ENCODE measurements at places on chromosomes 3 and 15.
A peak's percentile ranks its signal among the peaks of the same experiment; 100 is the strongest.

DNA sequence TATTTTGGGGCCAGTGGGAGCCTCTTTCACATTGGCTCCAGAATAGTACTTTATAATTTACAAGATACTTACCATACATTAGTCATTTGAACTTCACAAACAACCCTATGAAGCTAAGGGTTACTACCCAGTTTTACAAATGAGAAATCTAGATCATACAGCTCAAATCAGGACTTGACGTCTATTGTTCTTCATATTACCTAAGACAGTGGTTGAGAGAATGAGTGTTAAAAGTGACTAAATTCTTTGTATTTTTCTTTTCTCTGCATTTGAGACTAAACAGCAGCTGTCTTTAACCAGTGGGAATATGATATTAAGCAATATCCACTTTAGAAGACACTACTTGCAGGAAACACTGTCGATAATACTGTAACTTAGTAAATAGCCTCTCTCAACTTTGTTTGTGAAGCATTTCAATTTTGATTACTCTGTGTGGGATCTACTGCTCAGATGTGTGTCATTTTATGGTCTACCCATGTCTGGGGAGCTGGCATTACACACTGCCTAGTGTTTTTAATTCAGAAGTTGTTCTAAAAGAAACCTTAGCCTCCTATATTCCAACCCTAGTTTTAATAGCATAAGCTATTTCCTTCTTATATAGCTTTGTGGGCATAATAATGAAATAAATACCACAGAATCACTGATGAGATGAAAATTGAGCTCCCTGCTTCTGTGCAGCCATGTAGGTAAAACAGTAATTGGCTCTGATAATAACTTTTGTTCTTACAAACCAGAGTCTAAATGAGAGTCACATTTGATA lies 45.9 kb downstream of the IQCH start:
- DNase-seq = no peak

- no peak for DNase-seq
Observed at GRCh38 chr3:50600141-50600753, 11.3 kb downstream of the CISH start.

DNA sequence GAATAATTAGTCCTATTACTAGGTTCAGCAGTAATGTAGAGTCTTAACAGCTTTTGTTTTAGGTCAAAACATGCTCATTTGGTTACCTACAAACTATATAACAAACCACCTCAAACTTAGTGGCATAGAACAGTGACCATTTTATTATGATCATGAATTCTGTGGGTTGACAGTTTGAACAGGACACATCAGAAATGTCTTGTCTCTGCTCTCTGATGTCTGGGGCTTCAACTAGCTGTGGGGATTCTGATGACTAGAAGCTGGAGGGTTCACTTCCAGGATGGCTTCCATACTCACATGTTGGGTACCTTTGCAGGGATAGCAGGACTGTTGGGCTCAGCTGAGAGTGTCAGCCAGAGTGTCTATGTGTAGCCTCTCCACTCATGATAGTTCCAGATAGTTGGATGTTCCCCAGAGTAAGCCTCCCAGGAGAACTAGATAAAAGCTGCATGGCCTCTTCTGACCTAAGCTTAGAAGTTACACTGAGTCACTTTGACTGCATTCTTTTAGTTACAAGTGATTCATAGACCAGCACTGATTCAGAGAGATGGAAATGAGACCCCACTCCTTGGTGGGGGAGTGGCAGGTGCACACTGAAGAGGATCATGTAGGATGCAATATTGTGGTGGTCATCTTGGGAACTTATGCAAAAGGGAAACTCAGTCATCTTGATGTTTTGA lies 32.6 kb downstream of the PLCL2 start:
- DNase-seq = peak; percentile 55

GRCh38 chr3:128849911-128850455 lies 29.4 kb upstream of the ACAD9 start:
- DNase-seq = peak; percentile 54

DNA sequence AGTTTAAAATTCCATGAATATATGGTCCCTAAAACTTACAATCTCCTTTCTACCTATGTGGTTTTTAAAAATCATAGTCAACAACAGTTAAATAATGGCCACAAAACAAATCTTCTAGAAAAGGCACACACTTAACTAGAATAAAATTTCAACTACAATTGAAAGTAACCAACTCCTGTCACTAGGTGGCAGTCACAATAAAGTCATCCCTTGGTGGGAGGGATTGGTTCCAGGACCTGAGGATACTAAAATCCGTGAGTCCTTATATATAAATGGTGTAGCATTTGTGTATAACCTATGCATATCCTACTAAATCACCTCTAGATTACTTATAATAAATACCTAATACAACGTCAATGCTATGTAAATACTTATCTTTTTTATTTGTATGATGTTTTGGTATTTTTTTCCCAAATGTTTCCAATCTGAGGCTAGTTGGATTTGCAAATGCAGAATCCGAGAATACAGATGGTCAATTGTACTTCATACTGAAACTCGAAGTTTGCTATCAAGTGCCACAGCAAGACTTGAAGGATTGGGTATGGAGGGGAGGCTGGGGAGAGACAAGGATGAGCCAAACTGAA lies 172.6 kb downstream of the FMN1 start:
- peak; percentile 64 for DNase-seq

GRCh38 chr3:3801494-3801841 lies 2.2 kb downstream of the LRRN1 start:
- no peak for DNase-seq

GRCh38 chr3:111851511-111851954 lies 7.5 kb upstream of the PHLDB2 start:
- peak; percentile 98 for DNase-seq

GRCh38 chr3:112685420-112685819 lies 44.5 kb upstream of the CCDC80 start:
- peak; percentile 91 for DNase-seq

GRCh38 chr15:92693691-92694331 lies 38.2 kb upstream of the FAM174B start:
- DNase-seq = peak; percentile 13

GRCh38 chr3:123893012-123893411 lies 8.9 kb upstream of the MYLK start:
- DNase-seq = no peak

DNA sequence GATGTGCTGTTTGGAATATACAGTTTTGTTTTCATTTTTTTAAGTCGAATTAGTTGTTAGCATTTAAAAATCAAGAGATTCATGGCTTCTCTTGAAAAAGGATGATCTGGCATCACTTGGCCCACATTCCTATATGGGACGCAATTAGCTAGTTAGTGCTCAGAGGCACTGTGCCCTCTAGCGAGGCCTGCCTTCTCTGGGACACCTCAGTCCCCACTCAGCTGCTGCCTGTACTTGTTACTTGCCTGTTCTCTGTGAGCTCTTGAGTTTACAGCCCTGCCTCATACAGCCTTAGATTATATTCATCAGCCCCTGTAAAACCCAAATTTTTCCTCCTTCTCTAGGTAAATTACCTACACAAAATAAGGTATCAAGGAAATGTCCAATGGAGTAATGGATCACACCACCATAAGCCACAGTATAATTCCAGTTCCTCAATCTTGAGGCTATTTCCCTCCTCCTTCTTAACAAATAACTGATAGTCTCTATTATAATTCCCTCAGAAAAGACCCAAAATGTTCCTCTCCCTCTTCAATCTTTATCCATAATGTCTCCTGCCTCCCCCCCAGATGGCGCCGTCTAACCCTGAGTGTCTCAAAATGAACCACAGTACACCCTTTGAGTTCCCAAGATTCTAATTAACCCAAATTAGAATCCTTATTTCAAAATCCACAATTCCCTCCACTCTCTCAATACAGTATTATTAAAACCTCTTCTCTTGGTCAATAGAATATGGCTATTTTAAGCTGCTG lies 2.7 kb downstream of the ZMAT3 start:
- DNase-seq = peak; percentile 50

GRCh38 chr3:187130346-187131066 lies 8.8 kb downstream of the RPL39L start:
- peak; percentile 75 for DNase-seq

DNA sequence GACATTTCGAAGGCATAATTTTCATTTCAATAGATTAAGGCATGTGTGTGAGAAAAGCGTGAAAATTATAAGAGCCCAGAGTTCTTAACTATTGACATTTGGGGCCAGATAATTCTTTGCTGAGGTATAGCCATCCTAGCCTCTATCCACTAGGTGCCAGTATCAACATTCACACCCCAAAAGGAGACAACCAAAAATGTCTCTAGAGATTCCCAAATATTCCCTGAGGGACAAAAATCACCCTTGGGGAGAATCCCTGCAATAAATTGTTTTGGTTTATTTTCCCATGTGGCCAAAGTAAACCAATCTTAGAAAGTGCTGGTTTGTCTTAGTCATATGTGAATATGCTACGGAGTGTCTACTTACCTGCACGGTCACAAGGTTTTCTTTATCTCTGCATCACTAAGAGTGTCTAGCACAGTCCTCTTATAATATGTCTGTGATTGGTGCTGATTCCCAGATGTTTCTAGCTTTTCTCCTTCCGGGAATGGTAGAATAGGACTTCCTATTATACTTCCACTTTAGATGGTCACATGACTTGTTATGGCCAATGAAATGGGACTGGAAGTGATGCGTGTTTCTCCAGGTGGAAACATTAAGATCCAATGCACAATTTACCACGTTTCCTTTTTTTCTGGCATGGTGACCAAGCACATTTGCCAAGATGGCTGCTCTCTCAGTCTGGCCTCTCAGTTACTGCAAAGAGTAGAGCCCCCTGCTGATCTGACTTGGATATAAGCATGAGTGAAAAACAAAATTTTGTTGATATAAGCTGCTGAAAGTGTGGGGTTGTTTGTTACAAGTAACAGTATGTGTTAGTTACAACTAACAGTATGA lies 8.0 kb upstream of the KBTBD8 start:
- DNase-seq = peak; percentile 16

- DNase-seq = no peak
Observed at GRCh38 chr3:111506435-111506834, 35.6 kb upstream of the CD96 start.

DNA sequence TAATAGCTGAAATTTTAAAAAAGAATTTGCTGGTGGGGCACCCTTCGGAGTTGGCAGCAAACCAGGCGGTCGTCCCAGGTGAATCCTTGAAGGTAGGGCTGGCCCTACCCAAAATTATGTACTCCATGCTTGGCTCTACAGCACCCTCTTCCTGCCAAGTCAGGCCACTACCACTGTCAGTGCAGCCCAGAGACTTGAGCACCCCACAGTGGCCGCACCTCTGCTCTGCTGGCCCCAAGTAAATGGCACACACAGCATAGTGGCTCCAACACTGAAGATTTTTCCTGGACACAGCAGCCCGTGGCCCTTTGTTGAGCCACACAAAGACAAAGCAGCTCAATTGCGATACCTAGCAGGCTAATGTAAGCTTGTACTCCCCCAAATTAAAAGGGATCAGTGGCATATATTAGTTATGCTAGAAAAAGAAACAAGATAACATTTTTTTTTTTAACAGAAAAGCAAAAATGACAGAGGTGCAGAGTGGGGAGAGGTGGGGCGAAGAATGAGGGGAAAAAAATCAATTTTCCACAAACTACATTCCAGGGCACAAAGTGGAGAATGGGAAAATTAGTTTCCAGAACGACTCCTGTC lies 250.5 kb downstream of the UACA start:
- DNase-seq = peak; percentile 62

DNA sequence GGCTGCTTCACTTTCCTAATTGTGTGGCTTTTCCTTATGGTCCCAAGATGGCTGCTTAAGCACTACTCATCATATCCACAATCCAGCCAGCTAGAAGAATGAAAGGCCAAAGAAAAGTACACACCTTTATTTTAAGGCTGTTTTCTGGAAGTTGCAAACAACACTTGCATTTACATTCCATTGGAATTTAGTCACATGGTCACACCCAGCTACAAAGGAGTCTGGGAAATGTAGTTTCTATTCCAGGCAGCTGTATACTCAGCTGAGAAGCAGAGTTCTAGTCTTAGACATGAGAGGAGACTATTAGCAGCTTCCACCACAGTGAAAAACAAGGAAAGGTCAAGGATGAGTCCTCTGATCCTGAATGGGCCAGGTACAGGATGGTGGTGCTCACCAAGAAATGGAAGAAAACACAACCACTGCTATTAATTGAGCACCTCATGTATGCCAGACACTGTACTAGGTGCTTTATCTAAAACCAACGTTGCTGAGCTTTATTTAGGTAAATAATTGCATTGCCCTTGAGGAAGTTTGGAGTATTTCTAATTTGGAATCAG lies 28.0 kb upstream of the ATG7 start:
- DNase-seq = peak; percentile 49

DNA sequence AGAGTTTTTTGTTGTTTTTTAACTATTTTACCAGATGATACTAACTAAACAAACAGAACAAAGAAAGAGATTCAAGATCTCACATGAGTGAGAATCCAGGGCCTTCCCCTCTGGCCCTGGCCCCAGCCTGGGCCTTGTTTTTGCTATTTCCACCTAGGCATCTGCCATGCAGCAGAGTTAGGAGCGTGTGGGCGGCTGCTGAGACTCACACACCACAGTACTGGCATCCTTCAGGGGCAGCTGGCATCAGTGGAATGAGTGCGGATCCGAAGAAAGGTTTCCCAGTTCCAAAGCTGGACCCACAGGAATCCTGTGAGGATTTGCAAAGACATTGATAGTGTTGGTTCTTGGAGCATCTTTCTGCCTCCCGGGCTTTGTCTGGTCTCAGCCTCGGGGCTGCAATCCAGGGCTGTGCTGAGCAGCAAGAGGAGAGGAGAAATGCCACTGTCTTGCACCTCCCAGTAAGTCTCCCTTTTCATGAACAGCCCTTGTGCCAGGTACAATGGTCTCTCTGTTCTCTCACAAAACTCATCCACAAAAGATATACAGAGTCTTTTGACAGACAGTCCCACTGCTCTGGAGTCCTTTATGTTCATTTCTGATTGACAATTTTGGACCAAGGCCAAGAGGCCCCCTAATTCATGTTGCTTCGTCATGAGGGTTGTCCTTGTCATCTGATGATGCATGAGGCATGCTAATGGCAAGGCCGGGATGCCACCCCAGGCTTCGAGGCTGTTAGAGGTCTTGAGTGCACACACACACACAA lies 46.6 kb downstream of the APH1B start:
- no peak for DNase-seq

DNA sequence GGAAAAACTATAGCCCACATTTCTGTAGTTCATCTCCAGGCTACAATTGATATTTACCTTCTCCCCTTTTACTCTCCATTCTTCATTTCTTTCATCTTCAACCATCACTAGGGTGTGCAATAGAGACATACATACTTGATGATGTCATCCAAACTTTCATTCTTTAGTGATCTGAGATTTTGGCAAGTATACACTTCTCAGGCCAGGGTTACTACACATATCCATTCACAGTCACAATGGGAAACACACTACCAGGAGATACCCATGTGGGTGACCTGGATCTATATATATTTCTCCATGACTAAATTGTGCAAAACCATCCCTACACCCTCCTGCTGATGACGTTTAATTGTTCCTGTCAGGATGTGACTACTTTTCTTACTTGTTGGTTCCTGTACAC lies 769.5 kb upstream of the DPPA4 start:
- DNase-seq = peak; percentile 25

Data from EL (cell line).